Colonic mucosa (tissue), 4 donors: ENCODE measurements at places on chromosomes 2 and 18.
A peak's percentile ranks its signal among the peaks of the same experiment; 100 is the strongest.

DNA sequence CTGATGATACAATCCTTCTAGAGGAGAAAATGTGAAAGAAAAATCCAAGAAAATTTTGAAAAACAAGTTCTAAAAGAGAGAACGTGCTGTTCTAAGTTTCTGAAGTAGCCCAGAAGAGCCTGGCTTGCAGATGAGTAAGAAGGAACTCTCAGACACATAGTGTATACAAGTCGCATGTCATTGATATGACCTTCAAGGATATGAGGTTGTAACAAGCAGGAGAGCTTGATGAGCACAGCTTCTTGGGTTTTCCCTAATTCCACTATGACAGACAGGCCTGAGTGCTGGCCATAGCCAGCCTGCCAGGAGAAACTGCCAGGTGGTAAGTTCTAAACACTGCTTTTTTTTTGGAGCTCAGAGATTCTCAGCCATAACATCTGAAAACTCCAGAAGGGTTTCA is 235.7 kb upstream of the SIX2 start:
- H3K4me3 ChIP-seq = no peak overlapping the region
- DNase-seq = no peak
- no peaks in the 10 kb centered on the region for H3K4me1 ChIP-seq
- no peaks in the 10 kb centered on the region for H3K27me3 ChIP-seq
- H3K27ac ChIP-seq = no peak overlapping the region

DNA sequence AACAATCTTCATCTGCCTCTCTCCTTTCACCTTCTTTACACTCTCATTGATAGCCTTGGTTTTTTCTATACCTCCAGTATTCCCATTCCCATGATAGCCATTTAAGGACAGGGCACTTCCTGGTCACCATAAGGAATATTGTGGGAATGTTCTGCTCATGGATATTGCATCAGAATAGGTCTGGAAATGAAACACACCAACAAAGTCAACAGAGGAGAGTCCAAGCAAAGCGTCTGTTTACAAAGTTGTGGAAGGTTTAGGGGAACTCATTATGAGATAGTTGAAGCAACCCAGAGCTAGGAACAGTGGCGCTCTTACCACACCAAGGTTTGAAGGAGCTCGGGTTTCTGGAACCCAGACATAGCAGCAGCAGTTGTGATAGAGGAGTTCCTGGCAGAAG is 150.3 kb upstream of the TNP1 start:
- H3K36me3 ChIP-seq = no peaks in the 10 kb centered on the region
- H3K27ac ChIP-seq = no peak overlapping the region
- no peak overlapping the region for H3K4me3 ChIP-seq
- DNase-seq = no peak
- H3K27me3 ChIP-seq = no peaks in the 10 kb centered on the region

DNA sequence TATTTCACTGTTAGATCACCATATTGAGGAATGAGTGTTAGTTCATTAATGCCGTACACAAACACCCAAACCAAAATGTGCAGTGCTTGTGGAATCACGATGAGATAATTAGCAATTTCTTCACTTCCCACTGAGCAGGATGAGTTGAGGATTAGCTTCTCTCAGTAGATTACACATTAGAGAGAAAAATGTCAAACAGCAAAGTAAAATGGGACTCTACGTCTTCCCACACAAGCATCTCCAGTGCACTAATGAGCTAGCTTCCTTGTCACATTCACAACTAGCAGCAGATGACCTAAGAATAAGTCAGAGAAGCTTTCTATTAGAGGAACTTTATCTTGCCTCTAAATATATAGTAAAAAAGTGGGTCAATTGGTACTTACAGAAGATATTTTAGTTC is 926.9 kb downstream of the TSN start:
- DNase-seq = no peak
- no peaks in the 10 kb centered on the region for H3K36me3 ChIP-seq
- H3K4me3 ChIP-seq = no peak overlapping the region

GRCh38 chr2:127024769-127025358 is 82.1 kb downstream of the BIN1 start:
- DNase-seq = peak; percentile 27
- no peaks in the 10 kb centered on the region for H3K36me3 ChIP-seq
- no peak overlapping the region for H3K27ac ChIP-seq
- peak overlapping the region; percentile 28 for H3K4me3 ChIP-seq
- peaks cover 7% of the 10 kb centered on the region for H3K4me1 ChIP-seq
